ENCODE measurements at places on chromosomes 7 and 10.

DNA sequence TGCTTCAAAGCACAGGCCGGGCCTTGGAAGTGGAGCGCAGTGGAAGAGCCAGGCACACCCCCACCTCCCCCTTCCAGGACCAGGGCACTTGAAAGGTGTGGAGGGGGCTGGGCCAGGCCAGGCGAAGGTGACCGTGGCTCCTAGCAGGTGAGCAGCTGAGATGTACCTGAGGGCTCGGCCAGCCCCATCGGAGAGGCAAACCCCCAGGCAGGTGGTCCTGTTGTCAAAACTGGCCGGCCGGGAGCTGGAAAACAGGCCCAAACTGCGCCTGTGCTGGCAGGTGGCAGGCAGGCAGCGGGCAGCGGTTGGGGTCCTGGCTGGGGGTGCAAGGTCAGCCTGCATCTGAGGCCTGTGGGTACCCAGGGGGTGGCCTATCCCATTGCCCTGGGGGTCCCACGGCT, 96.4 kb upstream of the DNAAF5 start:
- no peak for DNase-seq

- DNase-seq: no peak
These were observed 56.2 kb upstream of the ZNF438 start for GRCh38 chr10:31087851-31088250.

DNA sequence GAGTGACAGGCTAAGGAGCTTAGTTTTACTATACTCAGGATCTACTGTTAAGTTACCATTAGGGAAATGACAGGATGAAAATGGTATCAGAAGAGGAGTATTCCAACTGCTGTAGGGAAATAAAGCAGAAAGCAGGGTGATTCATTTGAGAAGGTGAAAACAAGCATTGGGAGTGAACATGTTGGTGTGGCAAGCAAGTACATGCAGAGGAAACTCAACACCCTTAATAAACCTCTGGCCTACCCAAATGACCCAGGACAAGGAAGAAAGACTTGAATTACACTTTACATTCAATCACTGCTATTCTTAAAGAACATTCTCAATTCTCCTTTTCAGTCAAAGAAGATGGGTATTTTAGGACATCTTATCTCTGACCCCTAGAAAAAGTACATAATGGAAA, 28.7 kb downstream of the ERLIN1 start:
- no peak for DNase-seq

- DNase-seq: peak; percentile 57
These were observed 55.5 kb upstream of the CCNJ start for GRCh38 chr10:95987685-95988426.

DNA sequence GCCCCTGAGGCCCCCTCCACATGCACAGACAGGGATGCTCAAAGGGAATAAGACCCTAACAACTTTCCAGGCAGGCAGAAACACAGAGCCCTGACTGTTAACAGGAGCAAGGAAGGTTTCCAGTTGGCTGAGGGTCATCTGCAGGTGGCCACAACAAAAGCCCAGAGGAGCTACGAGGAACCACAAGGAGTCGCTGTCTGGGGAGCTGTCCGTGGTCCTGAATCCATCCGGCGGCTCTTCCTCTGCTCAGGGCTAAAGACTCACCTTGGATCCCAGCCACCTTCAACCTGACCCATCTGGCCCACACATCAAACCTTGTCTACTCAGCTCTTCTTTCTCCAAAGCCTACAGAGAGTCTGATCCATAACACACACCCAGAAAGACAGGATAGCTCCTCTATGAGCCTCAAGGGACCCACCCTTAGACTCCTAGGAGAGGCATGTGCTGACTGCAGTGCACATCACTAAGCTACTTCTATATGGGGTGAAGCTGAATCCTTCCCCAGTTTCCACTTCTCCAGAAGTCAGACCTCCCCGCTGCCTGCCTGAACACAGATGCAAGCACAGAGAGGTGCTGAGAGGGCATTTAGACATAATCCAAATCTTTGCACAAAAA, 104.0 kb downstream of the SLIT1 start:
- DNase-seq: peak; percentile 66

GRCh38 chr10:101867931-101868330, 24.3 kb upstream of the KCNIP2 start:
- DNase-seq: no peak

- DNase-seq: no peak
These were observed 9.9 kb downstream of the ARHGAP22 start for GRCh38 chr10:48594803-48595538.

- DNase-seq: no peak
These were observed 1.2 kb downstream of the NACAD start for GRCh38 chr7:45087301-45088145.

DNA sequence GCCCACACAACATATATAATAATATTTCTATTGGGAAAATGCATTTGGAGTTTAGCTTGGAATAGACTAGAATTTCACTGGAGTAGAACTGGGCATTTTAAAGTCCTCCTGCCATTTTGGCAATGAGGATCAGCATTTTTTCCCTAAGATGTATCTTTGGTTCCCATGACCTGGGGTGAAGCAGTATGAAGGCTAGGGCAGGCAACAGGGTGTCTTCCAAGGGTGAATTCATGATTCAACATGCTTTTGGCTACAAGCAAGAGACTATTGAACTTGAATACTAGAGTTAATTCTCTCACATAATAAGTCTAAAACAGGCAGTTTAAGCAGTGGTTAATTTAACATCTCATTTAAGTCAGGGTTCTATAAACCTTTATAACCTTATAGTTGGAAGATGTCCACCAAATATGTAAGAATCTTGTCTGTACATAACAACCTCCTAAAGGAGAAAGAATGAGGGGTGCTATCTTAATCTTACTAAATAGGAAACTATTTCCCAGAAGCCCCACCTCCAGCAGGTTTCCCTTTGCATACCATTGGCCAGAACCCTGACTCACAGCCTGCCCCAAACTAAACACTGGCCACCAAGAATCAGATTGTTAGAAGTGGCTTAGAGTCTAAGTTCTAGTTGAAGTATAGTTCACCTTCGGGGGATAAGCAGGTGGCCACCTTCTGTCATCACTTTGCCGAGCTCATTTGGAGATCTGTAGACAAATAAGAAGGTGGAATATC, 96.0 kb upstream of the PRPS1L1 start:
- no peak for DNase-seq

DNA sequence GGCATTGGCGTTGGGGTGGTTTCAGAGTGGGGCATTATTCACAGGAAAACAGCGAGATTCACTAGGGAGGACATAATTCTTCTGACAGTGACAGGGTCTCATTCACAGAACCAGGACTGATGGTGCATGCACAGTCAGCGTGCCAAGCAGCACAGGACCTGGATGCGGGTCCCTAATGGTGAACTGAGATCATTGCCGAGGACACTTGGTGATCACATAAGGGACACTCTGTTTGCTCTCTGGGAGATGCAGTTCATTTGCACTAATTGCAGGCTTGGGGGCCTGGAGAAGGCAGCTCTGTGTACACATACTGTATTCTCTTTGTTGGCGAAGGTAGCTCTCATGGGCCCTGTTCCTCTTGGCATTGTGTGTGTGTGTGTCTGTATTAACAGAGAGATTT, 716.1 kb downstream of the PHTF2 start:
- no peak for DNase-seq

GRCh38 chr7:155021699-155022145, 18.8 kb upstream of the PAXIP1 start:
- no peak for DNase-seq

- no peak for DNase-seq
These were observed 12.2 kb downstream of the FOXK1 start for GRCh38 chr7:4694305-4694704.

DNA sequence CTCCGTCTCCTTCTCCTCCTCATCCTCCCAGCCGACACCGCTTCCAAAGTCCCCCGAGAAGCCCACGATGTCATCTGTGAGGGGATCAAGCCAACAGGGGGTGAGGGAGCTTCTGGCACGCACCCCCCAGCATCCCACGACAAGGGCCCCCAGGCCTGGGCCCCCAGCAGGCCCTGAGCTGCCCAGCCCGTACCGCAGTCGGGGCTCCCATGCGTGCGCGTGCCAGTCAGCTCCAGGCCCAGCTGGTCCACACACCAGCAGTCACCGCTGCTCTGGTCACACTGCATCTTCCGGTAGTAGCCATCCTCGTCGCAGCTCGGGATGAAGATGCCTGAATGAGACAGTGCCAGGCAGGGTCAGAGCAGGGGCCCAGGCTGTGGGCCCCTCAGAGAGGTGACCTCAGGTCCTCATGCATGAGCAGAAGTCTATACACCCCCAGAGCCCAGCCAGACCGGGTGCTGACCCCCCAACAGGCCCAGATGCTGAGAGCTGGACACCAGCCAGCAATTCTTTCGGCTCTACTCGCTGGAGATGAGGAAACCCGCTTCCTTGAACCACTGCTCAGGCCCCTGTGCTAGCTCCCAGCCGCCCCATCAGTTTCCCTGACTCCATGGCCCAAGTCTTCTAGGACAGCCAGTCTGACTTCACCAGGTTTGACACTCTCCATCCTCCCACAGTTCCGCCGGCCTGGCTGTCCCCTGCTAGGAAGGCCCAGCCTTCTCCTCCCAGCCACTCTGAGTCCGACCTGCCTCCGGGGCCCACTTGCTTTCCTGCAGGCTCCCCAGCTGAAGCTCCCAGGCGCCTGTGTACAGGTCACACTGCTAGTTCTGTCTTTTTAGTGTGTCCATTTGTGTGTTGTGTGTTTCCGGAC, 25.3 kb downstream of the SPOCK2 start:
- DNase-seq: no peak

DNA sequence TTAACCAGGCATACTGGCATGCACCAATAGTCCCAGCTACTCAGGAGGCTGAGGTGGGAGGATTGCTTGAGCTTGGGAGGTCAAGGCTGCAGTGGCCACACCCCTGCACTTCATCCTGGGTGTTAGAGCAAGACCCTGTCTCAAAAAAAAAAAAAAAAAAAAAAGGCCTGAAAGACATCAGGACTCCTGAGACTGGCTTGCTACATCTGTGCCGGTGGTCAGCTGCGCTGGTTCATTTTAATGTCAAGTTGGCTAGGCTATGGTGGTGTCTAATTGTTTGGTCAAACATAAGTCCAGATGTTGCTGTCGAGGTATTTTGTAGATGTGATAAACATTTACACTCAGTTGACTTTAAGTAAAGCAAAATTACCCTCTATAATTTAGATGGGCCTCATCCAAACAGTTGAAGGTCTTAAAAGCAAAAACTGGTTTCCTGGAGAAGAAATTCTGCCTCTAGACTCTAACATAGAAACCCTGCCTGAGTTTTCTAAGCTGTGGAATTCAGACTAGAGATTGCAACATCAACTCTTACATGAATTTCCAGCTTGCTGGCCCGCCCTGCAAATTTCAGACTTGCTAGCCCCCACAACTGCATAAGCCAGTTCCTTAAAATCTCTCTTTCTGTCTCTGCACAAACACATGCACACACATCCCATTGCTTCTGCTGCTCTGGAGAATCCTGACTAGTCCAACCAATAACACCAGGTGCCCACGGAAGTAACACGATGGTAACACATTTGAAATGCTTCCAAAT, 18.2 kb downstream of the MYOF start:
- no peak for DNase-seq

DNA sequence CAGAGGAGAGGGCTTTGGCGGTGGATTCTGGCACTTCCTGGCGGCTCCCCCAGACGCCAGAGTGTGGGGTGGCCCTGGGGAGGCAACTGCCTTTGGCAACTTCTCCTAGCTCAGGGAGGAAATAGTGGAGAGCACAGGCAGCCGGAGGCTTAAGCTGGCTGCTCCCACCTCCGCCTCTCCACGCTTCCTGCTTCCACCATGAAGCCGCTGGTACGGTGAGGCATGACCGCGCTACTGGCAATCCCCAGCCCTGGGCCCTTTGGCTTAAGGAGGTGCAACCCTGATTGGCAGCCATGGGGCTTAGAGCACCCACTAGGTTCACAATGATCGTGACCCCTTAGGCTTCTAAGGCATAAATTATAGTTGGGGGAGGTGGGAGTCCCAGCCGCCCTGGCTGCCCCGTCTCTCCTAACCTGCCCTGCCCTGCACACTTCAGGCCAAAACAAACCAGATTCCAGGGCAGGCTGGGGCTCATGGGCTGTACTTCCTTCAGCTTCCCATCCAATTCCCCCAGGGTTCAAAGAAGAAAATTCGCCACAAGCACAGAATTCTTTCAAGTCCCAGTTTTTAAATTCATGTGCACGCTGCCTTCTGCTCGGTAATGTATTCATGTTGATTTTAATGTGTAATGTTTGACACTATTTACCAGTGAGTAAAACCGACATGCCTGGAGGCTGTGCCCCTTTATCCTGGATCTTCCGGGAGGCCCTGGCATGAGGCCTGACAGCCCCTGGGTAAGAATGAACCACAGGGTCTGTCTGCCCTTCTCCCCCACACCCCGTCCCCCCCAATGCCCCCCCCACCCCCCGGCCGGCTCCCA, 90.7 kb upstream of the LRRC4 start:
- DNase-seq: no peak

GRCh38 chr7:22997871-22998518, 15.9 kb downstream of the HYCC1 start:
- no peak for DNase-seq

Measured in MM.1S (cell line).